ENCODE measurements at places on chromosomes 5 and 9.

- no peaks in the 10 kb centered on the region for H3K36me3 ChIP-seq
- H3K27ac ChIP-seq = no peak overlapping the region
- H3K4me3 ChIP-seq = no peak overlapping the region
- DNase-seq = no peak
Observed at GRCh38 chr9:94096819-94097577, 12.7 kb downstream of the PTPDC1 start.

DNA sequence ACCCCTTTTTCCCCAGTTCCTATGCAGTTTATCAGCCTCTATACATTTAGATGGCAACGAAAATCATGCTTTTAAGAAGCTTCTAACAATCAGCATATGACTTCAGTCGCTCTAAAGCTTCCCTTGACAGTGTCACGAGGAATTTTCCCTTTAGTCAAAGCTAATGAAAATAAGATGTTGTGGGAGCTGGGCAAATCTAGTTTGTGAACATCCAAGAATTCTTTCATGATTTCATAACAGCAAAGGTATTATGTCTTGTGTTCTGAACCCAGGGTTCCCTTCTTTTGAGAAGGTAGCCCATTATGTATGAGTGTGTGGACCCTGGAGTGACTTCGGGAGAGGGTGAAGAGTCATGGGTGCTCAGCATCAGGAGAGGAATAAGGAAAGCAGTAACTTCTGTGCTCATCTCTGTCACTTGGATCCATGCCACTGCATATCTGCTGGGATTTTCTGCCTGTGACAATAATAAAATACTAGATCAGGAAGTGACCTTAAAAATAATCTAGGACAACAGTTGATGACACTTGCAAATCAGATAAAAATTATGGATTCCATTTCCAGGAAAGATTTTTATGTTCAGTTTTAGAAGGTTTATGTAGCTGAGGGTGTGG, 102.4 kb downstream of the PCSK1 start:
- H3K27ac ChIP-seq = no peak overlapping the region
- H3K36me3 ChIP-seq = no peaks in the 10 kb centered on the region
- no peaks in the 10 kb centered on the region for H3K4me1 ChIP-seq
- no peaks in the 10 kb centered on the region for H3K27me3 ChIP-seq
- H3K4me3 ChIP-seq = no peak overlapping the region

GRCh38 chr9:109787735-109788134, 7.7 kb downstream of the PALM2AKAP2 start:
- H3K27ac ChIP-seq = no peak overlapping the region
- H3K27me3 ChIP-seq = no peaks in the 10 kb centered on the region
- H3K36me3 ChIP-seq = no peaks in the 10 kb centered on the region
- no peak for DNase-seq

DNA sequence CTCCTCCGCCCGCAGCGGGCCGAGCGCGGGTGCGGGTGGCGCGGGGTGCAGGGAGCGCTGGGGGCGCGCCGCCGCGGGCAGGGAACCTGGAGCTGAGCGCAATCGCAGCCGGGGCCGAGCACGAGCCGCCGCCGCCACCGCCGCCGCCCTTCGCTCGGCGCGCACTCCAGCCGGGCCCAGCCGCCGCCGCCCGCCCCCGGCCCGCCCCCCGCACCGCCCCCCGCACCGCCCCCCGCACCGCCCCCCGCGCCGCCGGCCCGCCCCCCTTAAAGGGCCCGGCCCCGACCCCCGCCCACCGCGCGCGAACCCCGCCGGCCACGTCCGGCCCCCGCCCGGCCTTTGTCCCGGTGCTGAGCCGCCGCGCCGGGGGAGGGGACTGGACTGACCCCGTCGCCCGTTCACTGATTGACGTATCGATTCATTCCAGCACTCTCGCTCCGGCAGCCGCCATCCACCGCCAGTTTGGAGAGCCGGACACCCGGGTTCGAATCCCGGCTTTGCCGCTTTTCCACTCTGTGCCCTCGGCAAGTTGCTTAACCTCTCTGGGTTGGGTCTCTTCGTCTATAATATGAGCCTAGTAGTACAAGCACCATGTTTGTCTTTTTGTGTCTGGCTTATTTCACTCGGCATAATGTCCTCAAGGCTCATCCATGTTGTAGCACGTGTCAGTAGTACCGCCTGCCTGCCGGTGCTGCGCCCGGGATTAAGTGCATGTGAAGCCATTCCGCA, at the start of gene SH3PXD2B:
Gene SH3PXD2B, minus strand, starts transcription at position 168 of the 729 bp plus-strand sequence. CDS start 173 bp downstream, outside the sequence.
- peaks cover 4% of the 10 kb centered on the region for H3K27me3 ChIP-seq
- no peak within 1 kb of the TSS for H3K27ac ChIP-seq
- peak within 1 kb of the TSS; percentile 36 for H3K4me3 ChIP-seq
- peak; percentile 52 for DNase-seq
- no peaks in the 10 kb centered on the region for H3K36me3 ChIP-seq

DNA sequence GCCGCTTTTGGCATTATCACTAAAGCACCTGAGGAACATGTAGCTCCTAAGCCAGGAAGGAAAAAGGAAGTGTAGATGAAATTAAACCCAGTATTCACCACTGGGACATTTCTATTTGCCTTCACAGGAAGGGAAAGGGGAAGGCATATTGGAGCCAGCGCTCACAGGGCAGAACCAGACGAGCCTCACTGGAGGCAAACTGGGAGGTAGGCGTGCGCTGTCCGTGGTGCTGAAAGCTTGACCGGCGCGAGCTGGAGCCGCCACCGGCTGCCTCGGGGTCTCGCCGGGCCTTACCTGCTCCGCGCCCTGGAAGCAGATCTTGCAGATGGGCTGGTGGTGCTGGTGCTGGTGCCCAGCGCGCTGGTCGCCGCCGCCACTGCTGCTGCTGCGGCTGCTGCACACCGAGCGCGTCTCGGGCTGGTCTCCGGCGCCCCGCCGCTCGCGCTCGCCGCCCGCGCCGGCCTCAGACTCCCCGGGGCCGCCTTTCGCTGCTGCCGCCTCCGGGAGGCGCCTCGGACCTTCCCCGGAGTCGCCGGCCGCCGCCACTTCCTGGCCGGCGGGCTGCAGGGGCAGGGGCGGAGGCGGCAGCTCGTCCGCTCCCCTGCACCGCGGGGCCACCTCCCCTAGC, 732 bp downstream of the MARCHF11 start:
- no peaks in the 10 kb centered on the region for H3K4me1 ChIP-seq
- H3K4me3 ChIP-seq = no peak overlapping the region
- peaks cover 3% of the 10 kb centered on the region for H3K27me3 ChIP-seq

DNA sequence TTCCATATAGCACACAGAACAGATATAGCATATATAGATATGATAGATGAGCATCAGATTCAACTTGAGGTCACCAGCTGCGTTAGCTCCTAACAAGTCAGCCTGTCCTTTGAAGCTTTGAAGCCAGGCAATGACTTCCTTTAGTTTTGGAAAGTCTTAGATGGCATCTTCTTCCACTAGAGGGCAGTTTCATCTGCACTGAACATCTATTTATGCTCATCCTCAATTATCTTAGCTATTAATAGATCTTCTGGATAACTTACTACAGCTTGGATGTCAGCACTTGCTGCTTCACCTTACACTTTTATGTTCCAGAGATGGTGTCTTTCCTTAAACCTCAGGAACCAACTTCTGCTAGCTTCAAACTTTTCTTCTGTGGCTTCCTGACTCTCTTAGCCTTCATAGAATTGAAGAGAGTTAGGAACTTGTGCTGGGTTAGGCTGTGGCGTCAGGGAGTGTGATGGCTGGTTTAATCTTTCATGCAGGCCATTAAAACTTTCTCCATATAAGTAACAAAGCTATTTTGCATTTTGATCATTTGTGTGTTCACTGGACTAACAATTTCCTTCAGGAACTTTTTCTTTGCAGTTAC, 1401.4 kb downstream of the EFNA5 start:
- H3K4me3 ChIP-seq = no peak overlapping the region
- H3K27ac ChIP-seq = no peak overlapping the region
- no peak for DNase-seq
- H3K36me3 ChIP-seq = no peaks in the 10 kb centered on the region

- no peaks in the 10 kb centered on the region for H3K27me3 ChIP-seq
- DNase-seq = no peak
- no peak overlapping the region for H3K27ac ChIP-seq
- H3K36me3 ChIP-seq = peaks cover 8% of the 10 kb centered on the region
Observed at GRCh38 chr5:143318270-143318669, 85.2 kb downstream of the NR3C1 start.

DNA sequence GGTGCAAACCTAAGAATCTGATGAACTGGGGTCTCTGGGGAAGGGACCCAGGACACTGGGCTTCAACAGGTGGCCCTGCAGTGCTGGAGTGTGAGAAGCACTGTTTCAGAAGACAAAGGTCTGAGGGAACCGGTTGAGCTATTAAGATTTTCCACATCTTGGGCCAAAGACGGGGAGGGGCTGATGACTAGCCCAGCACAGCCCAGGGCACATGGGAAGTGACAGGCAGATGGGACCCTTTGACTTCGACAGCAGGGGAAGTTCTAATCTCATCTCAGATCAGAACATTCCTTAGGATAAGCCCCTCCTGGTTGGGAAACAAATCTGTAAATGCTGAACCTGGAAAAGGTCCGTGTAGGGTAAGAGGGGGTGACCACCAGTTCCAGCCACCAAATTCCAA, 67.4 kb downstream of the RAPGEF1 start:
- H3K4me1 ChIP-seq = peaks cover 74% of the 10 kb centered on the region
- DNase-seq = no peak
- H3K27me3 ChIP-seq = no peaks in the 10 kb centered on the region
- no peak overlapping the region for H3K27ac ChIP-seq
- H3K4me3 ChIP-seq = no peak overlapping the region

- no peaks in the 10 kb centered on the region for H3K4me1 ChIP-seq
- DNase-seq = no peak
- H3K27me3 ChIP-seq = no peaks in the 10 kb centered on the region
- no peak overlapping the region for H3K4me3 ChIP-seq
- H3K27ac ChIP-seq = no peak overlapping the region
Observed at GRCh38 chr5:156481741-156482140, 154.8 kb downstream of the SGCD start.

DNA sequence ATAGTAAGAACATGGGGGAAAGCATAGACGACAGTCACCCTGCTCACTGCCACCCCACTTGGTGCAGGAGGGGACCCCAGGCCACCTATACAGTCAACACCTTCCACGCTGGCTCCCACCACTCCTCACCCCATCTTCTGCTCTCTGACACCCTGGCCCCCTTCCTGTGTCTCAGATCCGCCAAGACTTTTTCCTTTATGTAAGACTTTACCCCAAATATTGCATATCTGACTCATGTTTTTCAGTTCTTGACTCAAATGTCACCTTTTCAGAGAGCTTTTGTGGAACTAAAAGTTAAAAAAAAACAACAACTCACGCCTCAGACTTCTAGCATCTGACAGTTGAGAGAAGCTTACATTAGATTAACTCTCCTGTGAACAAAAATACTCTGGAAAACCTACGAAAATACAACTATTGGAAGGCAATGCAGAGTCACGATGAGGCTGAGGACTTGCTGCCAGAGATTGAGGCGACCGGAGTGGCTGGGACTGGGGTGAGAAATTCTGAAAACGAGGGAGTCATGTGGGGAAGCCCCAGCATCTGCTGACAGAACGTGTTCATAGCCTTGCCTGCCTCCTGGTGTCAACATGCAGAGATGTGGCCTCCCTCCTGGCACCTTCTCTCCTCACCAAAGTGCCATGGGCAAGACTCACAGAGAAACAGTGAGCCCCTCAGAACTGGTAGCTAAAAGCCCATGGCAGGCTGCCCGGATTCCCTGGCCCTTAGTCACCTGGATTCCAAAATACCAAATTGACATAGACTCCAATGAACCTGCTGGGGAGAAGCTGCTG, 22.4 kb upstream of the FCN2 start:
- no peak for DNase-seq
- H3K4me1 ChIP-seq = no peaks in the 10 kb centered on the region
- no peaks in the 10 kb centered on the region for H3K27me3 ChIP-seq
- no peak overlapping the region for H3K4me3 ChIP-seq
- H3K27ac ChIP-seq = no peak overlapping the region
- no peaks in the 10 kb centered on the region for H3K36me3 ChIP-seq

DNA sequence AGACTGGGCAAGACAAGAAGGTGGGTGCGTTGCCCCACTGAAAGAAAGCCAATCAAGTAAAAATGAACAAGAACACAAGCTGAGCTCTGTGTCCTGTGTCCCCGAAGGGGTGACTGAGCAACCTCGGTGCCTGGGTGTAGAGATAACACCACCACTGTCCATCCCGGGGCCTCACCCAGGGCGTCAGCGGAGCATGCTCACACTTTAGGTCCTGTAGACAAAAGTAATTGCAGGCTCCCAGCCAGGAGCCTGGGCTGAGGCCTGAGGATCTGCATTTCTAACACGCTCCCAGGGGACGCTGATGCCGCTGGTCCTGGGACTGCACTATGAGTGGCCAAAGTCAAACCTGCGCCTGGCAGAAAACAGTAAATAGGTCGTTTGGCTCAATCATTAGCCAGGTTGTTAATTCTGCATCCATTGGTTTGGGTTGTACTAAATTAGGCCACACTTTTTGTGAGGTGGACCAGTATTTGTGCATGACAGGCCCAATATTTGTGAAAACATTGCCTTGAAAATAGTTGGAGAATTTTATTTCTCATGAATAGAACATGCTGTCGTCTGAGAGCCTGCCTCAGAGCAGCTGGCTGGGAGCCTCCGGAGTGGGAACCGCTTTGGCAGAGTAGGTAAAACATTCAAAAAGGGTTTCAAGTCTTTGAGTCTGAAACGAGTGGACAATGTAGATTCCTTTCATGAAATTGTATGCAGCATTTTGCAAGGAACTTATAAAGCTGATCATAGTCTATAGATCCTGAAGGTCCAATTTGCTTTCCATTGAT, 38.3 kb downstream of the ANKRD33B start:
- no peaks in the 10 kb centered on the region for H3K36me3 ChIP-seq
- H3K4me1 ChIP-seq = peaks cover 3% of the 10 kb centered on the region
- no peak overlapping the region for H3K27ac ChIP-seq
- H3K4me3 ChIP-seq = no peak overlapping the region

DNA sequence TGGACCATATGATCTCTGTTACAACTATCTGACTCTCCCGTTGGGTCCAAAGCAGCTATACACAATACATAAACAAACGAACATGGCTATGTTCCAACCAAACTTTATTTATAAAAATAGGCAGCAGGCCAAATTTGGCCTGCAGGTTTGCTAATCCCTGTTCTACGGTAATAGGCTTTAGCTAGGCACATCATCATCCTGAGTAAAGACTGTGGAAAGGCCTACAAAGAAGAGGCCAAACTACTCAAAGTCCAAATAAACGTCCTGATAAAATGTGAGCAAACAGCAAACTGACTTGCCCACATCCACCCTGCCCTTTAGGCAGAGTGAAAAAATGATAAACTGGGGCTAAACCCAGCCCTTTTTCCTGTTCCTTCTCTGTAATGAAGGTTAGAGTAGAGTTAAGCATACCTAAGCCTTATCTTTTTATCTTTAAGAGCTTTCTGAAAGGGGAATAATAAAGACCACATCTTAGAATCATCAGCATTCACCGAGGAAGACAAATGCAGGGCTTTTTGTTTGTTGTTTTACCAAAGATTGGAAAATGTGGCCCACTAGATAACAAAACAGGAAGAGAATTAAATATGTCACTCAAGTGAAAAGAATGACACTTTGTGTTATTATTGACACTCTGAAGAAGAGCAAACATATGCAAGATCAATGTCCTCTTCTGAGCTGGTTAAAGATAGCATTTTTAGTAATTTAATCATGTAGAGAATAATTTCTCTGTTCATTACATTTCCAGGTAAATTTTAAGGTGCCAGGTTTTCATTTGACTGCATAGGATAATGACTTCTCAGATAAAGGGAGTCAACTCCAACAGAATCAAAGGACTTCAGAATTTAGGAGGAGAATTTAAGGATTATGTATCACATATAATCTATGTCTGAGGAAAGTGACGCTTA, 160.0 kb upstream of the GNA14 start:
- DNase-seq = no peak
- H3K36me3 ChIP-seq = no peaks in the 10 kb centered on the region
- no peak overlapping the region for H3K4me3 ChIP-seq
- no peaks in the 10 kb centered on the region for H3K27me3 ChIP-seq
